Right cardiac atrium (tissue), 5 donors: ENCODE measurements at places on chromosomes 16 and 17.
A peak's percentile ranks its signal among the peaks of the same experiment; 100 is the strongest.

DNA sequence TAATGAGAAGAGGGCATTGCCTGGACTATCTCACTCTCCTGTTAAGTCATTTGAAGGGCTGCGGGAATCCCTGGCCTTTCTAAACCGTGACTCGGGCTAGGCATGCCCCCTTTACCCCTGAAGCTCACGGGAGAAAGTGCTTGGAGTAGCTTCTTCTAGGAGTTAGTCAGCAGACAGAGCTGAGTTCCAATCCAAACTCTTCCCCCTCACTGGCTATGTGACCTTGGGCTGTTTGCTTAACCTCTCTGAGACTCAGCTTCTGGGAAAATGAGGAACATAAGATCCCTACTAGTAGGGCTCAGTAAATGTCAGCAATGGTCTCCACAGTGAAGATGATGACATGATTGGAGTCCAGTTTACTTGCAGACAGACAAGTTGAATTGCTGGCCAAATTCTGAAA lies 5.7 kb upstream of the B9D1 start:
- no peak for DNase-seq

DNA sequence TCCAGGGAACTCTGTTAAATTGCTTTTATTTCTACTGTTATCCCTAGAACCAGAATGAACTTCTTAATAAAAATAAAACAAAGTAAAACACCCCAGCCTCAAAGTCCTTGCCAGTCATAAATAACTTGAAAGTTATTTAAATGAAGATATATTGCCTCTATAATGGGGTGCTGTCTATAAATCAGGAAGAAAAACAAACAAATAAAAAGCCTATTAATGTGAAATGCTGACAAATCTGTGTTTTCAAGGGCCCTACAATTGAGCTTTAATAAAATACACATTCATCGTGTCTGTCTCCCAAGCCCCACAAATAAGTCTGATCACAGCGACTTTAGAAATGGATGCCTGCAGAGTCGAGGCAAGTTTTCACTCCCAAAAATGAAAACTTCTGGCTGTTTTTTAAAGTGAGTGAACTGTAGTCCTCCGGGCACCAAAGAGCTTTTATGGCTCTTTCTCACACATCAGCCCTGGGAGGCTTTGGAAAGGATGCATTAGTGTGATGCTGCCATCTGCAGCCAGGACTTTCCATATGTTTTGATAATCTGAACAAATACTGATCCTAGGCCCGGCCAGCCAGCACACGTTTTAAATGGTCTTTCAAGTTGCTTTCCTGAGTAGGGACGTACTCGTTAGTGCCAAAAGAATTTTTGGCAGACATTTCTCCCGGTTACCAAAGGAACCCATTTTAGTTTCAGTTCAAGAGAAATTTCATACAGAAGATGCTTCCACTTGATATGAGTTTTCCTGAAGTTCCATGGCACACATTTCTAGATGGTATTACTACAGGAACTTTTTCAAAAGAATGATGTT lies 16.3 kb downstream of the NACA2 start:
- no peak for DNase-seq

- no peak for DNase-seq
These were observed 65.8 kb downstream of the SNX11 start for GRCh38 chr17:48173191-48173984.

DNA sequence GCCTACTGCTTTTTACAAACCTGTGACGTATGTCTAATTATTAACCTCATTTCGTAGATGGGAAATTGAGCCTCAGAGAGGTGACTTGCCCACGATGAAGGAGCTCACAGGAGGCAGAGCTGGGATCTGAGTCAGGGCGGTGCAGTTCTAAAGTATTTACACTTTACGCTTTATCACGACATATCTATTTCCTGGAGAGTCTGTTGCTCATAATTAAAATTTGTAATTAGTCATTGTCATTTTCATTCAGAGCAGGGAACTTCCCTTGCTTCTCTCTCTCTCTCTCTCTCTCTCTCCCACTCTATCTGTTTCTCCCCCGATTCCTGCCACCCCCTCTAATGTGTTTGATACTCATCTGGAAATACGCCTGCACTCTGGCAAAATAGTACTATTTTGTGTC lies 5.9 kb downstream of the SLC5A11 start:
- no peak for DNase-seq

- no peak for DNase-seq
These were observed 9.2 kb downstream of the SYCE1L start for GRCh38 chr16:77208382-77208781.

DNA sequence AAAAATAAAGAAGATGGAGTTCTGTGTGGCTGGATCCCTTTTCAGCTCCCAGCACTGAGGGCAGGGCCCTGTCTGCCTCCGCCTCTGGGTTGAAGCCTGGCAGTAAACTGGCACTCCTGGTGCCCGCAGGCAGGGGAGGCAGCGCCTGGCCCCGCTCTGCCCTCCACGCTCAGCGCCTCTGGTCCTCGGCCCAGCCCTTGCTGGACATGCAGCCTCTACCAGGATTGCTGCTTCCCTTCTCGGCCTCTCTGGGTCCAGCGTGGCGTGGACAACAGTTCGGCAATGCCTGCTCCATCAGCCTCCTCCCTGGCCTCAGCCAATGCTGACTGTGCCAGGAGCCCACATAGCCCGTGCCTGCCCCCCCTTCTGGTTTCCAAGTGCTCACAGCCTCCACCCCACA lies 84.4 kb upstream of the CHMP6 start:
- peak; percentile 21 for DNase-seq

- no peak for DNase-seq
These were observed 190.9 kb downstream of the WWOX start for GRCh38 chr16:78290395-78290794.

DNA sequence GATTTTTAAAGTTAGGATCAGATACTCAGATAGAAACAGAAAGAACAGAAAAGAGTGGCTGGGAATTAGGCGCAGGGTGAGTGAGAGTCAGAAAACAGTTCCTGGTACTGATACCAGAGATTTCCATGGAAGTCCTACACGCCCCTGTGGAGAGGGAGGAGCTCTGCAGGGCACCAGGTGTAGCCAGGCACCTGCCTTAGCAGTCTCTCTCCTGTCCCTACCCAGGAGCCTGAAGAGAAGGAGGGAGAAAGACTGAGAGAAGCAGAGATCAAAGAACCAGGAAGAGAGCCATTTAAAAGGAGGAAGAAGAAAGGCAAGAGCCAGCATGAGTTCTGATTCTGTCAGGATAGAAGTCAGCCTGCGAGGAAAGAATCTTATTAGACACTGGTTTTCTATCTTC lies 65.0 kb downstream of the CBLN1 start:
- DNase-seq = no peak

DNA sequence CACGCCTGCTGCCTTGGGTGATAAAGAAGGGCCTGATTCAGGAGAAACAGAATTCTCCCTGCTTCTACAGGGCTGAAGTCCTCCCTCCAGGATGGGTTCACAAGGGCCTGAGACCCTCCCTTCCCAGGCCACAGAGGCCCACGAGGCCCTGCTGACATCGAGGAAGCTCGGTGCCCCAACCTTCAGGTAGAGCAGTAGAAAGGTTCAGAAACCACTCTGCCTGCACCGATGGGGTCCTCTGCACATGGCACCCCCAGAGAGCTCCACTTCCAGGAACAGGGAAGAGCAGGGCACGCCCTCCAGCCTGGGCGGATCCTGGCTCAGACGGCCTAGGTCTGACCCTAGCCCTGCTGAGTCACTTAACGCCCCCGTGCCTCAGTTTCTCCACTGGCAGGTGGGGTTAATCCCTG lies 773 bp downstream of the CENPX start:
- DNase-seq = no peak

DNA sequence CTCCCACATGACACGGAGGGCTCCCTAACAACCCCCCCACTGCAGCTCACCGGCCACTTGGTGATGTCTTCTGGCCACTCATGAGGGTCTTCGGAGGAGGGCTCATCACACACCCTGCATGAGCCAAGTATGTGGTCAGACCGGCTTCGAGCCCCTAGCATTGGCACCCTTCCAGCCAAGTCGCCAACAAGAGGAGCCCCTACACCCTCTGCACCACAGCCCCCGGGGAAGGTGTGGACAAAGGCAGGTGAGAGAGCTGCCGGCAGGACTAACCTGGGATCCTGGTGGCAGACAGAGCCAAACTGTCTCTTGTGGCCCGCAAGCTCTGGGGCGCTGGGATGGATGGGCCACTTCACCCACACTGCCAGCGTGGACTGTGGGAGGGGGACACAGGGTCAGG lies 6.5 kb downstream of the SNRNP25 start:
- DNase-seq = no peak
